ENCODE measurements at places on chromosomes 5 and 9. TPM values are rescaled to one million over a fixed set of nuclear protein-coding genes. Genes with fewer than 3 reads are reported as not detected.

ARHGAP26 gene
- 51.1 TPM for total RNA-seq

ZNG1C gene
- total RNA-seq = 38.6 TPM

ITGA2 gene
- total RNA-seq = 8.0 TPM

KCNIP1 gene
- not detected for total RNA-seq

FOXE1 gene
- total RNA-seq = not detected

- no peak for DNase-seq
Measured at GRCh38 chr9:20865347-20865746, 166.1 kb downstream of the HACD4 start.

DNA sequence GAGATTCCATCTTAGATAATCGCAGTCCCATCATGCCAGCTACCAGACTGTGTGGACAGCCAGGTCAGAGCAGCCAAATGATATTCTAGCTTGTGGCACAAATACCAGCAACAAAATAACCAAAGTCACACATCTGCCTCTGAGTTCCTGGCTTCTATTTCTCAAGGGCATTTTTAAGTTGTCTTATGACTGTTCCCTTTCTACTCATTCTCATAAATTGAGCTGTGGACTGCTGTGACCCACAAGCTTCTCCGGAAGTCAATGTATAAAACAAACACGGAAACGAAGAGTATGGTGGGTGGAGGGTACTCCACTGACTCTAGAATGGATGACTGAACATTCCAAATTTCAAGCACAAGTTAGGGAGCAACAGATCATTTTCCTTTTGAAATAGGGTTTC, 43.9 kb downstream of the PDCD1LG2 start:
- no peak for DNase-seq

DNA sequence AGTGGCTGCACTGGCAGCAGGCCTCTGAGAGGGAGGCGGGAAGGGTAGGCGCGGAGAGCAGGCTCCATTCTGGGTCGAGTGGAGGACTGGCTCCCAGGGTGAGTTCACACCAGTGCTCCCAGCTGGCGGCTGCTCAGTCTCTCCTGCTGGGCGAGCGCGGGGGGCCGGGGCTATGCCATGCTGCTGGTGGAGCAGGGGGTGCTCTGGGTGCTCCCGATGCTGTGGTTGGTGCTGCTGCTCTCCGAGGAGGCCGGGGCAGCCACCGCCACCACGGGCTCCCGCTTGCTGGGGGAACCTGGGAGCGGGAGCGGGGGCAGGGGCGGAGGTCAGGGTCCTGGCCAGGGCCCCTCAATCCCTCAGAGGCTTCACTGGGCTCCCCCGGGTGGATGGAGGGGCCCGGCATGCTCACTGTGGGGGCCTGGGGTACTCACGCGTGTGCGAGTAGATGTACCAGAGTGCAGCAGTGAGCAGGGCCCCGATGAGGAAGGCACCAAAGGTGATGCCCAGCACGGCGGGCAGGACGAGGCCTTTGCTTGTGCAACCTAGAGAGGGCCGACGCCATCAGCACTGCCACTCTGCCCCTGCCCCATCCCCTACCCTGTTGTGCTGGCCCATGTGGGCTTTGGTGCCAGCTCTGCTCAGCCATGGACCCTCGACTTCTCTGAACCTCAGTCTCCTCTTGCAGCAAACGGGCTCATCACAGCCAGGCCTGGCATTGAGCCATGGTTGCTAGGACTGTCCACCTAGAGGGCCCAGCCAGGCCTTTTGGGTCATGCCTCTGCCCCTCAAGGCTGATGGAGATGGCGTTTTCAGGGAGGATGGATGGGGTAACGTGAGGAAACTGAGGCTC, 13.1 kb downstream of the FPGS start:
- no peak for DNase-seq

DNA sequence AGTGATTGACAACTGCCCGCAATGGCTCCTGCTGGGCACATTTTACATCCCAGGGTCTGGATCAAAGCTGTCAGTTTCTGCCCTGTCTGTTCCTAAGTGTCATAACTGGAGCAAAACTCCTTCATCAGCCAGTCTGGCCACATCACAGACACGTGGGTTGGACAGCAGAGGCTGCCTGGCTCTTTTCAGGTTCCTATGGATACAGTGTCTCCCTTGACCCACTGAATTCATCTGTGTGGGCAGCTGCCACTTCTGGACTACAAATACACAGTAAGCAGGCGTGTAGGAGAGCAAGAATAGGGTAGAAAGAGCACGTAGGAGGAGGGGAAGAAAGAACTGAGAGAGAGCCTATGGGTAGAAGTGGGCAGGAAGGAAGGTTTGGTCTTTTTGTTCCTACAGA, 238.0 kb downstream of the ENC1 start:
- DNase-seq = no peak

DNA sequence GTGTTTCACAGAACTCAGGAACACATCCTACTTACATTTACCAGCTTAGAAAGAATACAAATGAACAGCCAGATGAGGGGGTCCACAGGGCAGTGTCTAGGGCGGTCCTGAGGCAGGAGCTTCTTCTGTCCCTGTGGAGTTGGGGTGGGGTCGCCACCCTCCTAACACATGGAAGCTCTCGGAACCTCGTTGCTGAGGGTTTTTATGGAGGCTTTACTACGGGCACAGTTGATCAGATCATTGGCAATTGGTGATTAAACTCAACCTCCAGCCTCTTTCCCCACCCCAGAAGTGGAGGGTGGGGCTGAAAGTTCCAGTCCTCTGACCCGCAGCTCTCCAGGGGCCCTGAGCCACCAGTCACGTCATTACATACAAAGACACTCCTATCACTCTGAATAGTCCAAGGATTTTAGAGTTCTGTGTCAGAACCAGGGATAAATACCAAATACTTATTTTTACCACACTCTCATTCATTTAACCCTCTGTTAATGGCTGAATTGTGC, 156.9 kb downstream of the COL23A1 start:
- peak; percentile 52 for DNase-seq

GRCh38 chr9:34496149-34496712, 26.6 kb downstream of the ENHO start:
- no peak for DNase-seq

GRCh38 chr9:107226421-107226820, 56.7 kb upstream of the RAD23B start:
- DNase-seq = no peak

GRCh38 chr9:87111010-87111409, 163.7 kb upstream of the GAS1 start:
- DNase-seq = no peak

DNA sequence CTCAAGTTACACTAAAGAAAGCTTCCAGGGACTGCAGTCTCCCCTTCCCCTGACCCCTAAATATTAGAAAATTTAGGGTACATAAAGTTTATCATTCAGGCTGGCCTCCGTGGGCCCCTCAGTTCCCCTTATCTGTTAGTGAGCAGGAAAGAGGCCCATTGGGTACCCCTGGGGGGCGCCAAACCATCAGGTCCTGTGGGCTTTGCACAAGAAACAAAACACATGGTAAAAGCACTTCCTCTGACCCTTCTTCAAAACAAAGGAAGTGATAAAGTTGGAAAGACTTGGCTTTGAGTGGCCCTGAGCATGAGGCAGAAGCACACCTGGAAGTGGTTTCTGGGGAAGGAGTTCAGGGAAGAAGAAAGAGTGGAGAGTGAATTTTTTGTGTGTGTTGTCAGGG, 213.0 kb downstream of the SMARCA2 start:
- DNase-seq = no peak

- no peak for DNase-seq
Measured at GRCh38 chr9:87425202-87425601, 72.5 kb upstream of the DAPK1 start.

GRCh38 chr5:119019949-119020348, 31.6 kb upstream of the DTWD2 start:
- no peak for DNase-seq

DNA sequence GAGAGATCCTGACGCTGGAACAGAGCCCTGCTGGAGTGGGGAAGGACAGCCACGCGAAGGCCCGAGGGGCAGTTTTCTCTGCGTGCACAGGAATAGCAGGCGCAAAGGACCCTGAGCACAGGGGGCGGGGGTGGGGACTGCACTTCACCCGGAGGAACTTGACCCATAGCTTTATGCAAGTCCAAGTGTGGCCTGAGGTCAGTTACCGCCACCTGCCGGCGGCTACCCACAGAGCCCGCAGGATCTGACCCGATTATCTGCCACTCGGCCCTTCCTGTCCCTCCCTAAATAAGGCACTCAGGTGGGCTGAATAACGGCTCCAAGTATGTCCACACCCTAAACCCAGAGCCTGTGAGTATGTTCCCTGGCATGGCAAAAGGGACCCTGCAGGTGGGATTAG, 65.4 kb upstream of the FCN1 start:
- peak; percentile 51 for DNase-seq

GRCh38 chr5:135395451-135395850, 3.6 kb downstream of the MACROH2A1 start:
- DNase-seq = no peak

- no peak for DNase-seq
Measured at GRCh38 chr5:36417668-36418067, 116.0 kb upstream of the RANBP3L start.

DNA sequence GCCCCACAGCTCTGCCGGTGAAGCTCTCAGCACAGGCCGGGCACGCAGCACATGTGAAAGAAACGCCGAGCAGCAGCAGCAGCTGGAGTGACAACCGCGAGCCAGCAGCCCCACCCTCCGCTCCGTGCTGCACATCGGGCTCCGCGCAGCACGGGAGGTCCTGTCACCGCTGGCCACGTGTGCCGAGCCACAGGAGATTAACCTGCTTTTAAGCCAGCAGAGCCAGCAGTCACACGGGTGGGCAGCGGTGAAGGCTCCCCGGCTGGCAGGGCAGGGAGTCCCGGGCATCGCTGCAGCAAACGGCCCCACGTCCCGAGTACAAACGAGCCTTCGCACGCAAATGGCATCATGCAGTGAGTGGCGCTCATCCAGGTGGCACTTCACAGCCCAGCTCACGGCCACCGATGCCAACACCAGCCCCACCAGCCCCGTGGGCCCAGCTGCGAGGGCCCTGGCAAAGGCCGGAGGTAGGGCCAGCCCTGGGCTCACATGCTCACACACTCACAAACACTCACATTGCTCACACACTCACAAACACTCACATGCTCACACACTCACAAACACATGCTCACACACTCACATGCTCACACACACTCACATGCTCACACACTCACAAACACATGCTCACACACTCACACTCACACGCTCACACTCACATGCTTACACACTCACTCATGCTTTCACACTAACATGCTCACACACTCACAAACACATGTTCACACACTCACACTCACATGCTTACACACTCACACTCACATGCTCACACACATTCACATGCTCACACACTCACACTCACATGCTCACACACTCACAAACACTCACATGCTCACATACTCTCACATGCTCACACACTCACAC, 11.1 kb downstream of the CCDC187 start:
- no peak for DNase-seq

DNA sequence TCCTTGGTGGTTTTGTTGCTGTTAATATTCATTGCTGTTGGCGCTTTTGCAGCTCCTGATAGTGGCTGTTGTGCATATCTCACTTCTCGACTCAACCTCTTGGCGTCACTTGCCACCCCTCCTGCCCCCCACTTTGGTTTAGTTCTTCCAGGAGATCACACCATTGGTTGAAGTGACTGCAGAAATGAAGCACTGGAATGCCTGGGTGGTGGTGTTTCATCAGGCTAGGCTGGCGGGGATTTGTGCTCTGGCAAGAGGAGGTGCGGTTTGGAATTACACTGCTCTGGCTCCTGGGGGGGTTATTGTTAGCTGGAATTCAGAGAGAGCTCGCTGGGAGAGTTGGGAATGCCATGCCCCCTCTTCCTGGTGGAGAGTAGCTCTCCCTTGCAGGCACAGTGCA, 11.5 kb downstream of the PRRC2B start:
- DNase-seq = peak; percentile 51

- no peak for DNase-seq
Measured at GRCh38 chr9:113911850-113912557, 35.9 kb downstream of the ZNF618 start.

DNA sequence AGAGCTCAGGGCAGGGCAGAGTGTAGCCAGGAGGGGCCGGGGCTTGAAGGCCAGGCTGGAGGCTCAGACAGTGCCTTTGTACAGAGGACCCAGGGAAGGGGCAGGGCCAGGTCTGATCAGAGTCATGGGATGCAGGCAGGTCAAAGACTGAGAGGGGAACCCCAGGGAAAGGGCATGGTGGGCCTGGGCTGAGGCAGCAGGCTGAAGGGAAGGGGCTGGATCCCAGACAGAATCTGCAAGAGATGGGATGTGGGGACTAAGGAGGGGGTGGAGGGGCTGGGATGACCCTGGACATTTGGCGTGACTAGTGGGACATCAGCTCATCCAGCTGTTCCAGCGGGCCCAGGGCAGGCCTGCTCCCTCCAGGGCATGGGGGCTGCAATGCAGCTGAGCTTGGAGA, 15.5 kb upstream of the MRNIP start:
- no peak for DNase-seq

DNA sequence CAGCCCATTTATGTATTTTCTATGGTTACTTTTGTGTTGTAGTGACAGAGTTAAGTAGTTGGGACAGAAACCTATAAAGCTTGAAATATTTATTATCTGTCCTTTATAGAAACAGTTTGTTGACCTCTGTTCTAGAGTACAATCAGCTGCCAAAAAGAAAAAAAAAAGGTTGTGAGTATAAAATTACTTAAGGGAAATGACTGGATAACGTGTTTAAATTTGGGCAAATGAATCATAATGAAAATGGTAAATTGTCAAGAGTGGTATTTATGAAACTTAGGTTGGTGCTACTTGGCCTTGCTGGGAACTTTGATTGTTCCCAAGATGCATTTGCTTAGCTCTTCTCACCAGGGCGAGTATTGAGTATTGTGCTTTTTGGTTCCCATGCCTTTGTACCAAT, 70.2 kb upstream of the IL6ST start:
- no peak for DNase-seq

DNA sequence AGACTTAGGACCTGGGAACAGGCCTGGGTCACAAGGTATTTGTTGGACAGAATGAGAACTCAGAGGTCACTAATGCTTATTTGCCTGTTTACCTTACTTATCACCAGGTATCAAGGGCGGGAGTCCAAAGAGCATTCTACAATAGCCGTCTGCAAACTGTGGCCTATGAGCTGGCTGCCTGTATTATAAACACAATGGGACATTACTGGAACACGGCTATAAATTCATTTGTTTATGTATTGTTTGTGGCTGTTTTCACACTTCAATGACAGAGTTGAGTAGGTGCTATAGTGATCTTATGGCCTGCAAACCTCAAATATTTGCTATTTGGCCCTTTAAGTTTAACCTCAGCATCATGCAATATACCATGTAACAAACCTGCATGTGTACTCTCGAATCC, 76.6 kb upstream of the ASTN2 start:
- no peak for DNase-seq

GRCh38 chr5:38059876-38060275, 198.5 kb upstream of the EGFLAM start:
- DNase-seq = no peak

GRCh38 chr5:125199968-125200865, 453.8 kb upstream of the ZNF608 start:
- DNase-seq = no peak

DNA sequence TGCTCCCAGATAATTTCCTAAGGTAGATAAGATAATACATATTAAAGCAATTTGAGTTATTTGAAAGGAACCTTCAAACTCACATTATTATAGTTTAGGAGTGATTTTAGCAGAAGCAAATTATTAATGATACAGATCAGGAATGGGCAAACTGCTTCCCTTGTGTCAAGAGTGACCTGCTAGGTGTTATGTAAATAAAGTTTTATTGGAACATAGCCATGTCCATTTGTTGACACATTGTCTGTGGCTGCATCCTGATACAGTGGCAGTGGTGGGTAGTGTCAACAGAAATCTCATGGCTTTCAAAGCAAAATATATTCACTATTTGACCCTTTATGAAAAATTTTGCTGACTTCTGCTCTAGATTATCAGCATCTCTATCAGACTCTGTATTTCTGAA, 11.4 kb upstream of the BASP1 start:
- DNase-seq = no peak

- DNase-seq = no peak
Measured at GRCh38 chr5:83009408-83009807, 67.8 kb downstream of the TMEM167A start.
